ENCODE measurements at places on chromosomes 7 and 10.
A peak's percentile ranks its signal among the peaks of the same experiment; 100 is the strongest.

DNA sequence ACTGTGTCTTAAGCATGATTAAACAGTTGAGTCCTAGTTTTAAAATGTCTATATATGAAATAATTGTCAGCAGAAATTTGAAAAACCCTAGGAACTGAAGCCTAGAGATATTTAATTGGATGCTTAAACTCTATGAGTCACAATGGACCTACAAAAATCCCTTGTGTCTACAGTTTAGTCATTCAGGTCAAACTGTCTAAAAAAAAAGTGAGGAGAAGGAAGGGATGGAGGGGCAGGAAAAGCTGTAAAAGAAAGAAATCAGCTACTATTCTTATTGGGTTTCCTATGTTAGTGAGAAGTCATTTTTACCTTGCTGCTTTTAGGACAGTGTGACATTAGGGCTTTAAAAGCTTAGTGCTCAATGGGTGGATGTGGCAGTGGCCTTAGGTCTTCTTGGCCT, 406.1 kb upstream of the FZD8 start:
- no peak for DNase-seq

DNA sequence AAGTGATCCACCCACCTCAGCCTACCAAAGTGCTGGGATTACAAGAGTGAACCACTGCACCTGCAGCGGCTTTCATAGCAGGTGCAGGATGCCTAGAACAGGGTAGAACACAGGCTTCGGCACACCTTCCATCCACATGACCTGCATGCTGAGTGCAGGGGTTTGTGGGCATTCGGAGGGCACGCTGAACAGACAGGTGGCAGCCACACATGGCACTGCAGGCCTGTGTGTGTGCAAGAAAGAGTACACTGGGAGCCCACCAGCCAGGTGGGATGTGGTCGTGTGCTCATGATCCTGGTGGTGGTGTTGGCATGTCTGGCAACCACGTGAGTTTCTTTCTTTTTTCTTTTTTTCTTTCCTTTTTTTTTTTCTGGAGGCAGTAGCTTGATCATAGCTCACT, 38.4 kb downstream of the GRID2IP start:
- no peak for DNase-seq

GRCh38 chr7:17371671-17372524, 73.4 kb downstream of the AHR start:
- DNase-seq, result no peak

- DNase-seq, result no peak
Observed at GRCh38 chr7:81053623-81054022, 134.8 kb upstream of the SEMA3C start.

DNA sequence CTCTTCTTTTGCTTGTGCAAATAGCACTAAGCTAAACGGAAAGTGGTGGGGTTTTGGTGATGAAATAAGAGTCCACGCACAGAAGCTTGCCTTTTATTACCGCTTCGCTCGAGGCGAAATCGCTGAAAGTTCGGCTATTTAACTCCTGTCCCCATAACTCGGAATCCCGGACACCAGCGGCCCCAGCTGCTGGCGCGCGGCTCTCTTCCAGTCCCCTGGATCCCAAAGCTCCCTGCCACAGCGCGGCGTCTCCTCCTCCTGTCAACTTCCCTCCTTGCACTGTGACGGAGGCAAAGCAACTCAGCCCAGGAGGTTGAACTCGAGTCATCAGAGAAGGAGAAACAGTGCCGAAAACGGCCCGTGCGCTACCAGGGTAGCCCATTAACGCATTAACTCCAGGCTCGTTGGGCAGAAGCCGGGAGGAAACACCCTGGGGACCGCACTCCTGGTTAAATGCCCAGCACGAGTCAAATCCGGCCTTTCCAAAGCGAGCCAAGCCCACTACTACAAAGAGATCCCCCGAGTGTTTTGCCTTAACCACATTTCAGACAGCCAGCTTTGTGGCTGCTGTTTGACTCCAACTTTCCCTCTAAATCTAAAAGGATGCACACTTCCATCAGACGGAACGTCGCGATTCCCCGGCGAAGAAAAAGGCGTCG, 1.3 kb downstream of the SEMA3D start:
- DNase-seq, result peak; percentile 82

GRCh38 chr10:96321822-96322221, 17.6 kb downstream of the DNTT start:
- DNase-seq, result no peak

DNA sequence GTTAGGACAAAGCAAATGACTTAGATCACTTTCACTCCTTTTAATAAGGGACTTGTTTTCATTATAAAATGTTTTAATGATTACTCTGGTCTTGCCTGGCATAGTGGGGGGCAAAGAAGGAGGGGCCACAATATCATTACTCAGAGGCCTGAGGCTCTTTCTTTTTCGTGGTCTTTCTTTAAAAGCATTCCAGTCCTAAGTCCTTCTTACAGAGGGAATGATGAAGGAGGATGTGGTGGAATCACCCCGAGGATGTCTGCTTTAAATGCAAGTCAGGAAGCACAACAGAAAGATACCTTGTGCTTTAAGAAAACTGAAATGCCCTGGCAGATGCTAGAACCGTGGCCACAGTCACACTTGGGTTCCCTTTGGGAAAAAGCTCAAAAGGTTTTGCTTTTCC, 379.1 kb downstream of the INHBA start:
- no peak for DNase-seq

DNA sequence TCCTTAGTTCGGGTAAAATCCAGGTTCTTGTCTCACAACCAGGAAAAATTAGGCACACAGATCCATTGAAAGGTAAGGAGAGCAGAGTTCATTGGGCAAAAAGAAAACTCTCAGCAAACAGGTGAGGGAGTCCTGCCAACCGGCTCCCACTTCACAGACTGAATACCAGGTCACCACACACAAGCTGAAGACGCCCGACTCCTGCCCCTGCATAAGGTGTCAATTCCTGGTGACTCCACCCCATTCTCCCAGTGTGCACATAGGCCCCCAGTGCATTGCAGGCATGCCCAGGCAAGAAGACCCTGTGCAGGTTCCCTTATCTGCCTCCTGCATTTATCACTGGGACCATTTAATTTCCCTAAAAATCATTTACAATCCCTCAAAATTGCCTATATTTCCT, 354.6 kb downstream of the LRRTM3 start:
- no peak for DNase-seq

DNA sequence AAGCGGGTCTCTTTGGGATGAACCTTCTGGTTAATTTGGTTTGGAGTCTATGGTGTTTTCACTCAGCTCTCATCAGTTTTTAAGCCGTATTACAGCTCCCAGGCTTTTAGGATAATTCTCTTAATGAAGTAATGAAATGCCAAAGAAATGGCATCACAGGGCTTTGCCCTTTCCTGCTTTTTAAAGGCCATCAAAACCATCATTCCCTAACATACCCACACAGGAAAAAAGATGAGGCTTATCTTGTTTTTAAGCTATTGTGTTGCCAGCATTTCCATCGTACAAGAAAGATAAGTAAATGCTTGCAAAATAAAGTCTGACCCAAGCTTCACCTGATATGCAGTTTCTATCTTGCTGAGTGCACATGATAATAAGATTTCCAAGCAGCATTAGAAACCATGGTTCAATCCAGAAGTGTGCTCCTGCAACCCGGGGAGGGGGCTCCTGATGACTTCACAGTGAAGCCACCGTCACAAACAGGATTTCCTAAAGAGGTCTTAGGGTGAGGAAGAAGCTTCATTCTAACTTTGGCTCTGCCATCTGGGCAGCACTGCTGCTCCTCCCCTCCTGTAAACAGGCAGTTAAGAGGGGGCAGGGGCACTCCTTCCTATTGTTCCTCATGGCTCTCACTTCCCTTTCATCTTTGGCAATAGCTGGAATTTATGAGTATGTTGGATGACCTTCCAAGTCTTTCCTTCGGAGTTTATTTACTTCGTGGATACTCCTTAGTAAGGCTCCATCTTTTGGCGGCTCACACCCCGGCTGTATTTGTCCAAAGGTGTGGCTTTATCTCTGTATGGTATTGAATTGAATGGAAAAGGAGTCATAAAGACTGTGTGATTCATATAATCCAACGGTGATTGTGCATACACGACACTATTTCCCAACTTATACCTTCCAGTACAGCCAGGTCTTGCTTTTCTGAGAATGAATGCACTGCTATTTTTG, 55.2 kb upstream of the FAM133B start:
- no peak for DNase-seq

DNA sequence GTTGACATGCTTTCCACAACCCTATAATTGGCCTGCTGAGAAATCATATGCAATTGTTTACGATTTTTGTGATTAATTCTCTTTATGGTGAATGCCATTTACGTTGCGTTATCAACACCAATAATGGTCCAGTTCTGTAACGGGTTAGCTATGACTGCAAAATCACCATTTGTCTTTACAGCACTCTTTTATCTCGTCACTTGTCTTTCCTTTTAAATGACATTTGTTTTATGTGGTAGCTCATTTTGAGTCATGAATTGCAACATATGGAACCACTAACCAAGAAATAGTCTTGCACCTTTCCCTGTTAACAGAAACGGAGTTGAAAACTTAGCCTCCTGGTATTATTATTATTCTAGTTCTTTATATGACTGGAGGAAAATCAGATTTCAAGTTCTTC, 3.1 kb upstream of the KIAA1217 start:
- no peak for DNase-seq

GRCh38 chr7:27745064-27745583, 5.2 kb downstream of the TAX1BP1 start:
- DNase-seq, result no peak

GRCh38 chr10:7551289-7551688, 115.5 kb downstream of the ITIH5 start:
- DNase-seq, result no peak

DNA sequence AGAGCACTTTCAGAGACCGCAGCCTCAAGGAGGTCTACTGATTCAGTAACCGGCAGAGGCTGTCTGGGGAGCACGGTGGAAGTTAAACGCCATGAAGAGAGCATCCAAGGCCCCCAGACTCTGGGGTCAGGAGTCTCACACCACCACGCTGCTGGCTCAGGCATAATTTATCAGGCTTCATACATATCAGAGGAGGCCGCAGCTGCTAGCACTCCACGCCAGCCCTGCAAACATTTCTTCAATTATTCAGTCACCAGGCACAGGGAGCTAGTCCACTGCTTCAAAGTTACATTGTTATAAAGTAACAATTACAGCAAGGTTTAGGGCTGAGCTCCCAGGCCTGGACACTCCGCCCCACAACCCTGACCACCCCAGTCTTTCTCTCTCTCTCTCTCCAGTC, 97.8 kb downstream of the PAXIP1 start:
- no peak for DNase-seq

GRCh38 chr10:60985951-60986350, 42.0 kb upstream of the RHOBTB1 start:
- DNase-seq, result no peak

- DNase-seq, result no peak
Observed at GRCh38 chr10:120181154-120181553, 275.9 kb upstream of the PLPP4 start.

- no peak for DNase-seq
Observed at GRCh38 chr10:115093776-115094408, 727 bp downstream of the ATRNL1 start.

- DNase-seq, result no peak
Observed at GRCh38 chr7:118324790-118325449, 100.4 kb downstream of the ANKRD7 start.

DNA sequence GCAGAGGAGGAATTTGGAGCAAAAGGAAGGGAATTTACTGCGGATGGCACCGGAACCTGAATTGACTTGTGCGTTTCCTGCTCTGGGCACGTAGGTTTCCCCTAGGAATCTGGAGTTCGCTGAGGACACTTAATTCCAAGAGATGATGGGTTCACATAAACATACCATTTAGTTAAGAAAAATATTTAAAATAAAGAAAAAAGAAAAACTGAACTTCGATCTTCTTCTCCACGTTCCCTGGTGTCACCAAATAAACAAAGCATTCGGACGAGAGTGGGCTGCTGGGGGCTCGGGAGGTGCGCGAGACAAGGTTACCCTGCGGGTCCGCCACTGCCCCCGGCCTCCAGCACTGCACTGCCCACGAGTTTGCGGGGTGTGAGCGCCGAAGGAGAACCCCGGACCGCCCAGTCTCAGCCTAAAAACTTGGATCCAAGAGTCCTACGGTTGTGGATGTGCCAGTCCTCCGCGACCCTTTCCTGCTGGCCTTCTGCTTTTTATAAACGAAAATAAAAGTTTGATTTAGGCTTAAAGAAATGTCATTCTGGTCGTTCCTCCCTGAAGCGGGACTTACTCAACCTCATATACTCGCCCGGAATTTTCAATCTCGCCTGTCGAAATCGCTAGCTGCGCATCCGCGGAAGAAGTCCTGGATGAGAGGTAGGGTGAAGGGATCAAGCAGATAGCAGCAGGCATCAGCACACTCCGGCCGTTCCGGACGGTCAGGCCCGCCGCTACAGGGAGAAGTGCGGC, 30.3 kb downstream of the SKIDA1 start:
- no peak for DNase-seq

DNA sequence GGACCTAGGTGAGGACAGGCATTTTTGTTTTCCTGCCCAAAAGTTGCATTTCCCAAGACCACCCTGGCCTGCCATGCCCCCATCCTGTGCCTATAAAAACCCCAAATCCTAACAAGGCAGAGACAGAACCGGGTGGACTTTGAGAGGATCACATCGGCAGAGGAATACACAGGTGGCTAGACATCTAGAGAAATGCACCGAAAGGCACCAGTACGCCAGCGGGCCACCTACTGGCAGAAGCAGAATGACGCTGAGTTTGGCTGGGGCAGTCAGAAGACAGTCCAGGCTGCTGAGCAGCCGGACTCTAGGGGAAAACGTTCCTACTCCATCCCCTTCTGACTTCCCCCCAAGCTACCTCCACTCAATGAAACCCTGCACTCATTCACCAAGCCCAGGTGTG, 2.8 kb downstream of the AKR1C4 start:
- no peak for DNase-seq

- DNase-seq, result no peak
Observed at GRCh38 chr7:153921408-153921807, 130.8 kb upstream of the DPP6 start.

DNA sequence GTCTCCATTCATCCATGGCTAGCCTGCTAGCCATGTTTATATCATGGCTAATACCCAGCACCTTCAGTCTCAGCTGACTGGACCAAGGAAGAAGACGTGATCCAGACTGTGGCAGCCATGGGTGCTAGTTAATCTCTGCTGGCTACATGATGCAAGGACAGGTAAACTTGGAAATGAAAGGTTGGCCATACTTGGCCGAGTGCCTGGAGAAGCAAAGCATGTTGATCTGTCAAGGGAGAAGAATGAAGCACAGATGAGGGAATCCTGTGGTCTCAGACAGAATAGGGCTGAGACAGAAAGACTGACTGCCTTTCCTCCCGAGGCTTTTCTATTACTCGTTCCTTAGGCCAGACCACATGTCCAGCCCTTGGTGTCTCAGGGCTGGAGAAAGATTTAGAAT, 41.1 kb downstream of the CPVL start:
- DNase-seq, result no peak

- peak; percentile 31 for DNase-seq
Observed at GRCh38 chr10:125607689-125608290, 75.2 kb downstream of the TEX36 start.

- DNase-seq, result no peak
Observed at GRCh38 chr10:132249226-132249724, 58.5 kb downstream of the STK32C start.
